Activated CD8-positive, alpha-beta T cell treated with anti-CD3 and anti-CD28 coated beads for 36 hours (primary cell): ENCODE measurements at places on chromosomes 4 and X. TPM values are rescaled to one million over a fixed set of nuclear protein-coding genes. Genes with fewer than 3 reads are reported as not detected.

The SCML2 gene
- 2.5 TPM for total RNA-seq

The ADH1B gene
- not detected for total RNA-seq

The SFRP2 gene
- total RNA-seq, result not detected

The MAGEA2B gene
- total RNA-seq, result not detected

The FGF13 gene
- not detected for total RNA-seq

The SSX4 gene
- total RNA-seq, result not detected

The BMP3 gene
- not detected for total RNA-seq
